NCI-H1092 (cell line): ENCODE measurements at places on chromosomes 2 and 18.

DNA sequence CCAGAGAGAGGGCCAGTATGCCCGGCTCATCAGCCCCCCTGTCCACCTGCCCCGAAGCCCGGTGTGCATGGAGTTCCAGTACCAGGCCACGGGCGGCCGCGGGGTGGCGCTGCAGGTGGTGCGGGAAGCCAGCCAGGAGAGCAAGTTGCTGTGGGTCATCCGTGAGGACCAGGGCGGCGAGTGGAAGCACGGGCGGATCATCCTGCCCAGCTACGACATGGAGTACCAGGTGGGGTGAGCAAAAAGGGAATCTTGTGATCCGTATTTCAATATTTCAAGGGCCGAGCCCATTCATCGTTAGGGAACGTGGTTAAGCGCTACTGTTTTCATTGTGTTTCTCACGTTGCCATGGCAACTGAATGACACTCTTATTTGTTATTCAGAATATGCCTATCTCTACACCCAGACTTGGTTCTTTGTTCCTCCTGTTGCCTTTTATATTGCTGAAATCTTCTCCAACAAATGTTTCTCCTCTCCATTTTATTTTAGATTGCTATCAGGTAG, 81.5 kb downstream of the NRP2 start:
- DNase-seq, result no peak

- DNase-seq, result no peak
These were observed 150.8 kb downstream of the NCKAP5 start for GRCh38 chr2:133417415-133417814.

- DNase-seq, result no peak
These were observed 1058.5 kb downstream of the CBLN2 start for GRCh38 chr18:71485611-71486010.

GRCh38 chr18:49141491-49141890, 190.7 kb upstream of the SMAD7 start:
- DNase-seq, result no peak

DNA sequence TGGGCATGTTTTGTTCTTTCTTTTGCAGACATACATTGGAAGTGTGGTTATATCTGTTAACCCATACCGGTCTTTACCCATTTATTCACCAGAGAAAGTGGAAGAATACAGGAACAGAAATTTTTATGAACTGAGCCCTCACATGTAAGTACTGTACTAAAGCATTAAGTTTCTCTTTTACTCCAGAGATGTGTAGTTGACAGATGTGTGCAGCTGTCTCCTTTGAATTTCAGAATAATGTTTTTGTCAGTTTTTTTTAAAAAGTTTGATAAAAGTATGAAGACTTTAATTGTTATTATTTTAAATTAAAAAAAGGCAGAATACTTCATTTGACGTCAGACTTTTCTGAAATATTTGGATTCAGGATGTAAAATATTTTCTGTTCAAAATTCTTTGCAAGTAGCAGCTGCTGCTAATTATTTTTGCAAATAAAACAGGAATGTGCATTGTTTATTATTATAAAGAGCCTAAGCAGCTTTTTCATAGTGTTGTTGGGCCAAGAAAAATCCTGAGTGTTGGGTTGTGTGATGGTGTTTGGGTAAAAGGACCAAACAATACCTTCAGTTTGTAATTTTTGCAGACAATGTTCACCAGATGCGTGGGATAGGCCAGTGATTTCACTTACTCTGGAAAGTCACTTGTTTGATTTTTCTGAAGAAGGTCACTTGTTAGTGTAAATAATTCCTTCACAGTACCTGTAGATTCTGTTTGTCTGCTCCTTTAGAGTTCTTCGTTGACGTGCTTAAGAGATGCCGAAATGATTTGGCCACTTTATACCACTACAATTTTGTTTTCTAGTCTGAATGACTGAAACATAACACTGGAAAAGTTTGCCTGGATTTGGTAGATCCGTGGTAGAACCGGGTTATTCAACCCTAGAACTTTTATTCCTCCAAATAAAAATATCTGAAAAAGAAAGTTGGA, 51.1 kb downstream of the MYO1B start:
- no peak for DNase-seq

DNA sequence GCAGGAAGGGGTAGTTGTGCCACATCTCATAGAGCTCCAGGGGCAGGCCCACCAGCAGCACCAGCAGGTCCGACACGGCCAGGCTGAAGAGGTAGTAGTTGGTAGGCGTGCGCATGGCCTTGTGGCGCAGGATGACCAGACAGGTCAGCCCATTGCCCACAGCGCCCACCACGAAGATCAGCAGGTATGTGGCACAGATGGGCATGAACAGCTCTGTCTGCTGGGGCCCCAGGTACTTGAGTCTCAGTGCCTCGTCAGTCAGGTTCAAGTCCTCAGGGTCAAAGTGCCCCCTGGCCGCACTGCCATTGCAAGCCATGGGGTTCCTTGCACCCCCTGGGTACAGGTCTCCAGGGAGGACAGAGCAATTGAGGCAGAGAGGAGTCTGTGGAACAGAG, 1.6 kb downstream of the NMUR1 start:
- DNase-seq, result no peak

DNA sequence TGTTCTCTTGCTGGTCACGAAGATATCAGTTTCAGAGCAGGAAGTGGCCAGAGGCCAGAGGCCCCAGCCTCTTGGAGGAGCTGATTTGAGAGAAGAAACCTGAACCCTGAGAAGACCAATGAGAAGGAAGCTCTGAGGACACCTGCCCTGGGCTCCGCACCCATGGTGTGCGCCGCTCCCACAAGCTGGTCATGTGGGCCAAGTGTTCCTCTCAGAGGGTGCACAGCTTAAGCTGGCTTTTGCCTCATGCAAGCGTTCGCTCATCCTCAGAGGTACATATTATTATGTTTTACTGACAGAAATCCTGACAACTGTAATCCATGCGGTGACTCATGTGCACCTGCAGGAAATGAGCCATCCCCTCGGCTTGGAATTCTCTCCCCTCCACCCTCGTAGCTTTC, 316.1 kb upstream of the MYT1L start:
- DNase-seq, result no peak

GRCh38 chr2:171523088-171524017, 1.1 kb downstream of the CYBRD1 start:
- DNase-seq, result no peak

GRCh38 chr18:74522635-74523548, 11.4 kb upstream of the CNDP1 start:
- no peak for DNase-seq

DNA sequence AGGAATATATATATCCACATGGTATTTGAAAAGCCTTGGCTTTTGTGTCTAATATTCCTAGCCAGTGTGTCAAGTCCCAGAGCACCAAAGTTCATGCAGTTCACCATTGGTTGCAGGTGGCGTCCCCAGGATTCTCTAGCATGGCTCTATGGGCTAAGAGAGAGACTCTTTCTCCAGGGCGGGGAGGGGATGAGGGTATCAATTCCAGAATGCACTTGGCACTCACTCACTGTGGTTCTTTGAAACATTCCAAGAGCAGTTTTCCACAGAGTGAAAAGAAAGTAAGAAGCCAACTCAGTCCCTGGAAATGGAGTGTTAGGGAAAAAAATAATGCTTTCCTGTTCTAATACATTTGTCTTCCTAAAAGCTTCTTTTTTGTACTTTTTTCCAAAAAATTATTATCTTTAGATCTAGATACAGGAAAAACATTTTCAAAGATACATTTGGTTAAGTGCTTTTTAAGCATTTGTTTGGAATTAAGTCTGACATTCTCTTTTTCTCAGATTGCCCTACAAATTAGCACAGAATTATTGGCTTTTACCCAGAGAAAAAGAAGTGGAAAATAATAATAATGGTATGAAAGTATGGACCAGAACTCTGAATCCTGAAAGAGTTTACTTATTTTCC, 239.9 kb downstream of the PAX3 start:
- no peak for DNase-seq

GRCh38 chr2:26588576-26588975, 52.6 kb downstream of the CIB4 start:
- no peak for DNase-seq

DNA sequence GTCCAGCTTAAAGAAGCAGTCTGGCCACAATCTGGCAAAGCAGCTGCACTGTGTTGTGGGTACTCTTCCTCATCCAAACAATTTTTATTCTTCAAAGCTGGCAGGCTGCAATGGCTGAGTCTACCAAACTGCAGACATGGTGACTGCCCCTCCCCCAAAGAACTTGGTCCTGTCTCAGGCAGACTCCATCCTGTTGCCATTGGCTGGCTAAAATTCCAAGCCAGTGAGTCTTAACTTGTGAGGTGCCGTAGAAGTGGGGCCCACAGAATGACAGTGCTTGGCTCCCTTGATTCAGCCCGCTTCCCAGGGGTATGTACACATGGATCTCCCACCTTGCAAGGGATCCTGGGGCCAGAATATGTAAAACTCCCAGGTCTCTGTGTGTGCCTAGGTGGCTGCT, 14.5 kb upstream of the NXPH2 start:
- no peak for DNase-seq

GRCh38 chr2:185802926-185803325, 64.3 kb downstream of the FSIP2 start:
- no peak for DNase-seq

DNA sequence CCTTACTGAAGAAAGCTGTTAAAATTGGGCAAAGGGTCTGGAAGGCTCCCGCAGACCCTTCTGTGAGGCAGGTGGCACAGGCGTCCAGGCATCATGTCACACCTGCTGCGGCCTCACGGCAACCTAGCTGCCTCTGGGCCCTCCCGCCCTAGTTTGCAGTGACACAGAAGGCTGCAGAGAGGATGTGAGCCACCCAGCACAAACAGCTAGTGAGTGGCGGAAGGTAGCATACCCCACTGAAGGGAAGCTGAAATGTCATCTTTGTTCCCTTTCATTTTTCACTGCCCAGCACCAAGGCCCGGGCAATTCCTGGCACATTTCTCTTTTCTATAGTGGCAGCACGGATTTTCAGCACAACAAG, 53.8 kb downstream of the TRAPPC12 start:
- DNase-seq, result no peak

- no peak for DNase-seq
These were observed 300.2 kb downstream of the LPIN1 start for GRCh38 chr2:12046641-12047040.

- no peak for DNase-seq
These were observed 54.2 kb downstream of the MGAT4A start for GRCh38 chr2:98676742-98677141.

DNA sequence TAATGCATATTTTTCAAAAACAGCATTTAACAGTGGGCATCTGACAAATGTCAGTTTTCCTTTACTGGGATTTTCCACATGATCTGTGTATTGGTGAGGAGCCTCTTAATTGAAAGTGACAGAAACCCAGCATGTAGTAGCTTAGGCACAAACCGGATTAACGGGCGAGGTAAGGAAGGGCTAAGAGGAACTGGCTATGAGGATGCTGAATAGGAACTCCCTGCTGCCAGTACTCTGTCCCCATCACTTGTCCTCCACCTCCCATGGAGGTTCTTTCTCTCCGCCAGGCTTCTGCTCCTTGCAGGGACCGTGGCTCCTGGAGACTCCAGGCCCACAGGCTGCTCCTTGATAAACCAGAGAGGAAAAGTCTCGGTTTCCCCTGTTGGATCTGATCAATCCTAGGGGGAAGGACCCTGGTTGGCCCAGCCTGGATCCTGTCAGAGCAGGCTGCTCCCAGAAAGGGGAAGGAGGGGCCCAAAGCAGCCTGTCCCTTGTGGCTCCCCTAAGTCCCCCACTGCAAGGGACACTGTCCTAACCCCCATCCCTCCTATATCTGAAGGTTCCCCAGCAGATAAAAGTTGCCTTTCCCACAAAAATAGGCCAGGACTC, 10.3 kb downstream of the TEX44 start:
- DNase-seq, result no peak

DNA sequence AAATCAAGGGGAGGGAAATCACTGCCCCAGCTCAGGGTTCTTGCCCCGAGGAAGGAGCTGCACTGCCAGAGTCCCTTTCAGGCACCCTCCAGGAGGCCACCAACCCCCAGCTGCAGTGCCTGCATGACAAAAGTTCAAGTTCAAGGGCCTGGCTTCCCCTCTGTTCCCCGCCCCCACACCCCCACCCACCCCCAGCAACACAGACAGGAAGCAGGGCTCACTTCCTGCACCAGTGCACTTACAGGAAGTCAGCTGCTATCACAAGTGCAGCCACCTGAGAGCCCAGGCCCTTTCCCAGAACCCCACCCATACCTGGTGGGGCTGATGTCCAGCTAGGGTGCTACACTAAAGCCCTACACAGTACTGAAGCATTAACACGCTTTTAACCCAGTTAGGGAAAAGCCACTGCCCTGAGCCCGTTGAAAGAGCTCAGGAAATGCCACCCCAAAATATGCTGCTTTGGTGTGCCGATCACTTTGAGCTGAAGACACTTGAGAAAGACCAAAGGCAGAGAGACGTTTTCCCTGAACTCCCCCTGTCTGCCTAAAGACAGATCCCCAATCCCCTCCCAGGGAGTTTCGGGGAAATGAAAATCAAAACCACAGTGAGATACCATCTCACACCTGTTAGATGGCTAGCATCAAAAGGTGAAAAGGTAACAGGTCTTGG, 109.9 kb upstream of the CAB39 start:
- no peak for DNase-seq

DNA sequence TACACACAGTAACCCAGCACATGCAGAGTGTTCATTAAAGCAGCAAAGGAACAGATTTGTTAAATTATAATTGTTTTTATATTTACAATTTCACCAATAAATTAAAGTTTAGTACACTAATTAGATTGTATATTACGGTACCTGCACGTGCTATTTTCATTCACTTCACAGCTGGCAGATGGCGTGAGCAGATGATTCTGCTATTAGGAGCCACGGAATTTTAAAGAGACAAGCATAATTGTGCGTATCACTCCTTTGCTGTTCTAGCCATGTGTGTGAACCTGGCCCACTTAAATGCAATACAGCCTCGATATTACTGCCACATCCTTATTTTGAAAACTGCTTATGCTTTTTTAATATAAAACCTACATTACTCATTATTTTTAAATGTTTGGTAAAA, 332.8 kb upstream of the SOX11 start:
- DNase-seq, result no peak

- no peak for DNase-seq
These were observed 29.2 kb downstream of the ATP6V1C2 start for GRCh38 chr2:10750610-10751009.

GRCh38 chr18:10042492-10042891, 128.7 kb downstream of the VAPA start:
- DNase-seq, result no peak
